ENCODE measurements at places on chromosomes 11 and 22. TPM values are rescaled to one million over a fixed set of nuclear protein-coding genes. Genes with fewer than 3 reads are reported as not detected.

Gene NR1H3
- 8.1 TPM for total RNA-seq

Gene MS4A15
- not detected for total RNA-seq

Gene CCND1
- 14.0 TPM for total RNA-seq

Gene GP1BB
- total RNA-seq, result 21.8 TPM

Gene OR51I1
- not detected for total RNA-seq

- DNase-seq, result no peak
These were observed 69.0 kb downstream of the ZC3H12C start for GRCh38 chr11:110162216-110162615.

DNA sequence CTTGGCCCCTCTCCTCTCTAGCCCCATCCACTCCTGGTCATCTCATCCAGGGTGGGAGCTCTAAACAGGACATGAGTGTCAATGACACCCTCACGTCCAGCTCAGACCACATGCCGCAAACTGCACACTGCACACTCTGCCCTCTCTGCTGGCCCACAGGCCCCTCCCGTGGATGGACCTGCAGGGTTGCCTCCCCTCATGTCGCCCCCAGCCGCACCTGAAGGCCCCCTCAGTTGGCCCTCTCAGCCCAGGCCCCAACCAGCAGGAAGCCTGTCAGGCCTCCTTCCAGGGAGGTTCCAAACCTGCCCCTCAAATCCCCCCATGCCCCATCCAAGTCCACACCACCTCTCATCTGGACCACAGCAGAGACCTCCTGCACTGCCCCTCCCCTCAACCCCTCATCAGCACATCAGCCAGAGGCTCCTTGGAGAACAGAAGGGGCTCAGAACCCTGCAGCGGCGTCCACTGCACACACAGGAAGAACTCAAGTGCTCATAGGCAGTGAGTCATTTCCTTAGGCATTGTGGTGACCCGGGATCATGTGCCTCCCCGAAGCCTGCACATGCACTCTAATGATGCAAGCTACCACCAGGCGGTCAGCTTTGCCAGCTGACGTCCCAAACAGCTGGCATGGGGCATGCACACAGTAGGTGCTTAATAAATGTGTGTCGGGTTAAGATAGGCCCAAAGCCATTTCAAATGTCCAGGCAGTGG, 12.9 kb upstream of the CDKN1C start:
- DNase-seq, result no peak

DNA sequence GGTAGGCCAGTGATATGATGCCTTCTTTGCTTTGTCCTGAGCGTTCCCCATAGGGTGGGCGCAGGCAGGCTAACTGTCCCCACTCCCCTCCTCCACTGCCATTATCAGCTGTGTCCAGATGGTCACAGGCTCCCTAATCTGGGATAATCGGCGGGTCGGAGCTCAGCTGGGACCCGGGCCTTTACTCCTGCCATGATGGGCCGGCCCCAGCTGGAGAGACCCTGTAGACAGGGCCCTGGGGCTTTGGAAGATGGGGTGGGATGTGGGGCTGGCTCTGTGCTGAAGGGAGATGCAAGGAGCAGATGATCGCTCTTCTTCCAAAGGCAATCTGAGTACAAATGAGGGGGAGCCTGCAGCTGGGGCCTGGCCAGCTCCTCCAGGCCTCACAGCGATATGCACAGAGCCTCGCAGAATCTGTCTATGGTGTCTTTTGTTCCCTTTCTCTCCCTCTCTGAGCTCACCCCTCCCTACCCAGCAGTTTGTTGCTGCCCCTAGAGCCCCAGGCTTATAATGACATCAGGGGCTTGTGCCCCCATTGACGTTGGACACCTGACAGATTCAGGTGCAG, 11.9 kb downstream of the KLHL35 start:
- DNase-seq, result no peak

- DNase-seq, result no peak
These were observed 30.2 kb downstream of the MSANTD4 start for GRCh38 chr11:105991888-105992287.

GRCh38 chr11:98616098-98616655, 404.6 kb upstream of the CNTN5 start:
- no peak for DNase-seq

DNA sequence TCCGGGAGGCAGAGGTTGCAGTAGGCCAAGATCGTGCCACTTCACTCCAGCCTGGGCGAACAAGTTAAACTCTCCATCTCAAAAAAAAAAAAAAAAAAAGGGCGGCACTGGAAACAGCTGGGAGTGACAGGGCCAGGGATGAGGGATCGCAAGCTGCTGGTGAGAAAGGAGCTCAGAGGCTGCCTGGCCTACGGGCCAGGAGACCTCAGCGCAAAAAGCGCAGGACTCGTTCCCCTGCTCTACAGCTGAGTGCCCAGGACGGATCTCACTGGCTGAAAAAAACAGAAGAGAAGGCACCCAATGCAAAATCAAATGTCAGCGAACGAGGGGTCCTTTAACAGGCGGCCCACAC, 650 bp upstream of the NUP50 start:
- no peak for DNase-seq

- no peak for DNase-seq
These were observed 45.1 kb upstream of the FBXO3 start for GRCh38 chr11:33819278-33820035.

GRCh38 chr11:27465629-27466028, 7.0 kb downstream of the LGR4 start:
- no peak for DNase-seq

GRCh38 chr11:133269267-133269666, 263.0 kb downstream of the OPCML start:
- no peak for DNase-seq

Data from occipital lobe (tissue), 3 donors.